ENCODE measurements at places on chromosomes 1 and 21. TPM values are rescaled to one million over a fixed set of nuclear protein-coding genes. Genes with fewer than 3 reads are reported as not detected.

GRCh38 chr1:206832352-206832880, 33.0 kb upstream of the IL20 start:
- H3K36me3 ChIP-seq, result no peaks in the 10 kb centered on the region
- H3K4me3 ChIP-seq, result no peak overlapping the region
- no peak overlapping the region for H3K27ac ChIP-seq
- DNase-seq, result no peak
- no peaks in the 10 kb centered on the region for H3K4me1 ChIP-seq

- no peak overlapping the region for H3K27ac ChIP-seq
- no peaks in the 10 kb centered on the region for H3K36me3 ChIP-seq
- H3K4me3 ChIP-seq, result peak overlapping the region; percentile 84
- peaks cover 6% of the 10 kb centered on the region for H3K4me1 ChIP-seq
- no peak for DNase-seq
Measured at GRCh38 chr1:173475564-173476196, 1.5 kb upstream of the PRDX6 start.

- no peaks in the 10 kb centered on the region for H3K27me3 ChIP-seq
- DNase-seq, result no peak
- no peaks in the 10 kb centered on the region for H3K4me1 ChIP-seq
- H3K4me3 ChIP-seq, result no peak overlapping the region
- no peaks in the 10 kb centered on the region for H3K36me3 ChIP-seq
Measured at GRCh38 chr1:200242110-200243041, 167.5 kb downstream of the ZNF281 start.

DNA sequence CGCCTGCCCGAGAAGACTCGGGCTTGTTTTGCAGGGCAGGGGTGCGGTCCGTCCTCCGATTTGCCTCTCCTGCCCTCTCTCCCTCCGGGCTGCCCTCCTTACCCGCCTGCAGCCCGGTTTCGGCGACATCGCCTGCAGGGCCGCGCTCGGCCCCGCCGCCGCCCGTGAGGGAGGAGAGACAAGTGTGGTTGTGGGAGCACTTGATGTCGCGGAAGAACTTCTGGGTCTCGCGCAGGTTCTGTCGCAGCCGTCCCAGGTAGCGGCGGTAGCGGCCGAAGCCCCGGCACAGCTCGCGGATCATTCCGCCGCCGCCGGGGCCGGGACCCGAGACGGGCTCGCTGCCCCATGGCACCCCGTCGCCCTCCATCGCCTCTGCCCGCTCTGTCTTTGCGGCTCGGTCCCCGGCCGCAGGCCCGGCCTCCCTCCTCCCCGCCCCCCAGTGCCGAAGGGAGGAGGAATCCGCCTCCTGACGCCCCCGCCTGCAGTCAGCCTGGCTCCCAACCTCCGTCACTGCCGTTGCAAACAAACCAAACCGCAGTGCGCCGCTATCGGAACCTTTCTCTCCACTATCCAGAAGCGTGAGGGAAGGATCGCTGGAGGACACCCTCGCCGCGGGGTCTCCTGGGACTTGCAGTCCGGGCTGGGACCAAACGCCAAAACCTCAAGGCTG, at the start of gene DSTYK:
Gene DSTYK (minus strand): TSS at position 534 of the 670 bp plus-strand sequence. CDS start 167 bp downstream, at position 367.
- peak within 1 kb of the TSS; percentile 92 for H3K4me3 ChIP-seq
- H3K36me3 ChIP-seq, result no peaks in the 10 kb centered on the region
- H3K4me1 ChIP-seq, result peaks cover 11% of the 10 kb centered on the region
- peak within 1 kb of the TSS; percentile 90 for H3K27ac ChIP-seq

Gene TNN
- not detected for total RNA-seq
